ENCODE measurements at places on chromosomes 12 and 14.

DNA sequence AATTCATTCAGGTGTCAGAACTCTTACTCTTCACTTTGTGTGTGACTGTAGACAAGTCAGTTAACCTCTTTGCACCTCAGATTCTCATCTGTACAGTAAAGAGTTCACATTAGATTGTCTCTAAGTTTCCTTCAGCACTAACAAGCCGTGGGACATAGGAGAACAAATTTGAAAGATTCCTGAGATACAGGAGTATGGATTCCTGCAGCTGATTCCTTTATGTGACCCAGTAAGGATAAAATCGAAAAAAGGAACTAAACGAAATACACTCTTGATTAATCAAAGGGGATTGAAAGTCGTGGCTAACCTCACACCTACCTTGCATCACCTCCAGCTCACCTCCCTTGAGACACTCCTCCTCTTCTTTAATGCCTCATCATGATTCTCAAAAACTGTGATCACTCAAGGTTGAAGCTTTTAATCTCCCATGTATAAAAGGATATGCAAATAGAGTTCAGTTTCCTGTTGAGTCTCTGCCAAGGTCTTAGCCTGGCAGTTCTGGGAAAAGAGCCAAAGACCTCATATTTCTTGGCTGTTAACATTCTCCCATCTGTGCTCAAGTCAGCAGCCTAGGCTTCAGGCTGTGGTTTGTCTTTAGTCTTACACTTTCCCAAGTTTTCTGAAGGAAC, 156.6 kb downstream of the DAD1 start:
- peaks cover 19% of the 10 kb centered on the region for H3K4me1 ChIP-seq
- no peaks in the 10 kb centered on the region for H3K36me3 ChIP-seq
- no peak overlapping the region for H3K27ac ChIP-seq
- peak; percentile 90 for DNase-seq
- H3K27me3 ChIP-seq: no peaks in the 10 kb centered on the region
- no peak overlapping the region for H3K4me3 ChIP-seq

DNA sequence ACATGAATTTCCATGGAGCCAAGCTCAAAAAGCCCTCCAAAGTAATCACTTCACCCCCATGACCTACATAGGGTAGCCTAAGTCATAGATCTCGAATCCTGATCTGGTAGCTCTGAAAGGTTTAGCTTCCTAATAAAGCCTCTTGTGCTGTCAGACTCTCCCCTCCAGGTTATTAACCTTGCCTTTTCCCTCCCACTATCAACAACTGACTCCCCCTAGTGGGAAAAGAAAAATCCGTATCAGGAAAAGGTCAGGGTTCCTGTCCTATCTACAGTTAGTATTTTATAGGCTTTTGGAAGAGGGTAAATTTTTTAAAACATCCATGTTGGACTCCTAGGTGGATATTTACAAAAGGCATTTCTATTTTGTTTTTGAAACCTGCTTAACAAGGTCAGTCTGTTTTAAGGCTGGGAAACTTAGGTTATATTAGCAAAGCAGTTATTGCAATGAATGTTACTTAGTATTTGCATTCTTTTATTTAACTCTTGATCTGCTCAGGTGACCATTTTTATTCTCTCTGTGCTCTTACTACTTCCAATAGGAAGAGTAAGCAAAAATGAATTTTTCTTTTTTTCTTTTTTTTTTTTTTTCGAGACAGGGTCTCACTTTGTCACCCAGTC, 8.0 kb downstream of the YY1 start:
- peaks cover 3% of the 10 kb centered on the region for H3K36me3 ChIP-seq
- DNase-seq: no peak
- H3K27ac ChIP-seq: no peak overlapping the region
- H3K27me3 ChIP-seq: no peaks in the 10 kb centered on the region

GRCh38 chr12:11705010-11705409, 55.5 kb downstream of the ETV6 start:
- H3K36me3 ChIP-seq: no peaks in the 10 kb centered on the region
- peaks cover 39% of the 10 kb centered on the region for H3K4me1 ChIP-seq
- H3K27me3 ChIP-seq: no peaks in the 10 kb centered on the region
- DNase-seq: peak; percentile 44

DNA sequence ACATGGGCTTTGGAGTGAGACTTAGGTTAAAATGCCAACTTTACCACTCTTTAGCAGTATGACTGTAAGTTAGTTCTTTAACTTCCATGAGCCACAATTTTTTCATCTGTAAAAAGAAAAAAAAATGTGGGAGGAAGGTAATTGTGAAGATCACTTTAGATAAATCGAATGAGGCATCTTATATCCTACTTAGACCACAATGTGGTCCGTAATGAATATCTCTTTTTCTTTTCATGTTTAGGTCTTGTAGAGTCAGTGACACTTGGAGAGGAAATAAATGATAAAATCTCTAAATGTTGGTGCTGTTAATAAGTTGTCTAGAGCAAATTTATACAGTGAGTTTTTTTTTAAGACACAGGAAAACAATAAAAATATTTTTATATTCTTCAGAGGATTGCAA, 34.3 kb downstream of the RGS6 start:
- DNase-seq: no peak
- no peaks in the 10 kb centered on the region for H3K36me3 ChIP-seq
- H3K27me3 ChIP-seq: no peaks in the 10 kb centered on the region
- no peak overlapping the region for H3K27ac ChIP-seq
- no peak overlapping the region for H3K4me3 ChIP-seq

DNA sequence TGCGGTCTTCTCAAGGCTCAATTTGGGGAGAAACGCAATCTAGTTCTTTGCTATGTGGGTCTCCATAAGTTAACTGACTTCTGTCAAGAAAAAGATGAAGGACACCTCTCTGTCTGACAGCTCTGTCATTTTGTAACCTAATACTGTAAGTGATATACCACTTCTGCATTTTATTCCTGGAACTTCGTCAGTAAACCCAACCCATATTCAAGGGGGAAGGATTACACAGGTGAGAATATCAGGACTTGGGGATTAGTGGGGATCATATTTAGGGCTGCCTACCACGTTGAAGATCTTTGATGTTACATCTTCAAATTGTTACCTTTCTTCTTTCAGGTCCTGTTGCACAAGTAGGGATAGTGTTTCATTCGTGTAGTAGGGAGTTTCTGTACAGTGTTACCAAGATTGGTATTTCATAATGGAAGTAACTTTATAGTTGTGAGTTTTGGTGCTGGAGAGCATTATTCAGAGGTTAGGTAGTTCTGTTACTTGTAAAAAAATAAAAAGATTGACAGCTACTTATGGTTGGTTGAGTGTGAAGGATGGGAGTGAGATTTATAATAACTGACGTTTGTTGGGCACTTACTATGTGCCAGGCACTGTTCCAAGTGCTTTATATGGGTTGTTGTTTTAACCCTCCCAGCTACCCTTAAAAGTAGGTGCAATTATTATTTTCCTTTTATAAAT, 1.6 kb downstream of the TMEM260 start:
- no peaks in the 10 kb centered on the region for H3K4me1 ChIP-seq
- H3K27ac ChIP-seq: no peak overlapping the region
- no peak for DNase-seq
- no peaks in the 10 kb centered on the region for H3K27me3 ChIP-seq
- no peaks in the 10 kb centered on the region for H3K36me3 ChIP-seq

GRCh38 chr14:34833549-34834523, 41.3 kb downstream of the BAZ1A start:
- H3K27ac ChIP-seq: no peak overlapping the region
- H3K4me1 ChIP-seq: no peaks in the 10 kb centered on the region
- no peaks in the 10 kb centered on the region for H3K27me3 ChIP-seq
- H3K36me3 ChIP-seq: no peaks in the 10 kb centered on the region
- DNase-seq: no peak
- no peak overlapping the region for H3K4me3 ChIP-seq

- no peaks in the 10 kb centered on the region for H3K27me3 ChIP-seq
- no peak overlapping the region for H3K4me3 ChIP-seq
- H3K4me1 ChIP-seq: peaks cover 4% of the 10 kb centered on the region
- no peak for DNase-seq
- no peak overlapping the region for H3K27ac ChIP-seq
Measured at GRCh38 chr14:94394581-94395207, 6.3 kb upstream of the SERPINA1 start.

GRCh38 chr12:57099047-57099714, 10.3 kb downstream of the NAB2 start:
- no peak overlapping the region for H3K27ac ChIP-seq
- DNase-seq: no peak

DNA sequence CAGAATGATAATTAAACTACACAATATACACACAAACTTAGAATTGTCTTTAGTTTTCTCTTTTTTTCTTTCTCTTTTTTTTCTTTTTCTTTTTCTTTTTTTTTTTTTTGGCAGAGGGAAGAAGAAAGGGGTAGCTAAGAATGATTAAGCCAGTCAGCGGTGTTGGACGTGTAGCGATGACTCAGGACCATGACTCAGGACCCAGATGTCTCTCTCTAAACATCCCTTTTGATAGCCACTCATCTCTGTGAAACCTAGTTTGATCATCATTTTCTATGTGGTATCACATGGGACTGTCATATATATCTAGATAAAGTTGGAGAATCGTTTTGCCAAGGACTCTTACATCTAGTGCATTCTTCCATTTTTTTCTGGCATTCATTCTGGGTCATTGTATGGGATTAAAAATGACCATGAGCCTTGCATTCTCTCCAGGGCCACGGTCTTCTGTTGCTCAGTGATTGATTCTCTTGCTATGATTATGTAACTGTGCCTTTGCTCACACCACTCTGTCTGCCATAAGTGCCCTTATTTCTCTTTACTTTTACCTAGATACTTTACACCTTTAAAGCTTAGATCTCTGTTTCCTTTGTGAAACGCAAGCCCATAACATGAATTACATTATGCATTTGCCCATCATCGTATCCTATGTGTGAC, 26.6 kb upstream of the NRXN3 start:
- H3K4me3 ChIP-seq: no peak overlapping the region
- H3K4me1 ChIP-seq: no peaks in the 10 kb centered on the region
- no peak overlapping the region for H3K27ac ChIP-seq

DNA sequence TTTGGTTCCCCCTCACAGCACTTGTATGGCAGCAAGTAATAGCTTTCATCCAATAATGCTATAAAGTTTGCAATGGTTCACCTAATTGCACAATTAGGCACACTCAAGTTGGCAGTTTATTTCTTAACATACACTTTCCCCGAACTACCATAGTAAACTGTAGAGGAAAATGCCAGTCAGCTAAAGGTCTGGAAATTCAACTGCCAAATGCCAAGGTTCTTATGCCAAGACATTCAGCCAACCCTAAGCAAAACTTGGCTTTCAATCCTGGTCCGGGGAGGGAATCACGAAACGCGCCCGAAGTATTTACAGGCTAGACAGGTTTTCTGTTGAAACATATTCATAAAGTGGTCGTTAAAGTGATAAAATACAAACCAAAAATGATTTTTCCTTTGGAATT, 1512.4 kb upstream of the FLRT2 start:
- H3K36me3 ChIP-seq: no peaks in the 10 kb centered on the region
- no peak overlapping the region for H3K4me3 ChIP-seq
- no peak overlapping the region for H3K27ac ChIP-seq
- H3K4me1 ChIP-seq: no peaks in the 10 kb centered on the region
- DNase-seq: no peak

GRCh38 chr14:101133068-101133467, 229.5 kb upstream of the RTL1 start:
- H3K27ac ChIP-seq: no peak overlapping the region
- no peak for DNase-seq
- no peaks in the 10 kb centered on the region for H3K36me3 ChIP-seq
- no peak overlapping the region for H3K4me3 ChIP-seq
- no peaks in the 10 kb centered on the region for H3K27me3 ChIP-seq
- no peaks in the 10 kb centered on the region for H3K4me1 ChIP-seq

DNA sequence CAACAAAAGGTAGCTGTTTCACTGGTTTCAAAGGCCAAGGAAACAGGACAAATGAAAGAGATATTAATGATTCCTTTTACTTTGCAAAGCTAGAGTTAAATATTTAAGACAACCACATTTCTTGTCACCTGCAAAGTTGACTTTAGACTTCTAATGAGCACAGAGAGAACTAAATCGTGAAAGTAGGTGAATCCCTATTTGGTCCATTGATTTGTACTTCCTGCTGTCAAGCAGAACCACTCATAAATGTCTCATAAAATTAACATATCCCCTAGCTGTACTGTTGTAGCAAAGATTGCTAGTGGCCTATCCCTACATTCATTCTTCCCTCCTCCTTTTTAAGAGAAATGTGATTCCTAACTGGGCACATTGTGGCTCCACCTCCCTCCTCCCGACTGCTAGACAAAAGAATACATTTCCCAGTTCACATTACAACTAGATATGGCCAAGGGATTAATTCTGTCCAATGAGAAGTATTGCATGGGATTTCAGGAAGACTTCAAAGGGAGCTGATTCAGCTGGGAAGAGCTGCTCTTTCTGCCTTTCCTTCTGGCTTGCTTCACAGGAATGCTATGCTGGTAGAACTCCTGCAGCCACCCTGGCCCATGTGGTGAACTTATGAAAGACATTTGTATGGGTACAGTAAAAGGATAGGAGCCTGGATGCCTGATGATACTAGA, 227.5 kb upstream of the ABCD2 start:
- no peaks in the 10 kb centered on the region for H3K27me3 ChIP-seq
- H3K4me1 ChIP-seq: no peaks in the 10 kb centered on the region
- no peaks in the 10 kb centered on the region for H3K36me3 ChIP-seq

- no peak overlapping the region for H3K27ac ChIP-seq
- H3K27me3 ChIP-seq: no peaks in the 10 kb centered on the region
- peaks cover 21% of the 10 kb centered on the region for H3K36me3 ChIP-seq
- no peaks in the 10 kb centered on the region for H3K4me1 ChIP-seq
- H3K4me3 ChIP-seq: no peak overlapping the region
- no peak for DNase-seq
Measured at GRCh38 chr12:6955108-6956020, 4.2 kb downstream of the PTPN6 start.

DNA sequence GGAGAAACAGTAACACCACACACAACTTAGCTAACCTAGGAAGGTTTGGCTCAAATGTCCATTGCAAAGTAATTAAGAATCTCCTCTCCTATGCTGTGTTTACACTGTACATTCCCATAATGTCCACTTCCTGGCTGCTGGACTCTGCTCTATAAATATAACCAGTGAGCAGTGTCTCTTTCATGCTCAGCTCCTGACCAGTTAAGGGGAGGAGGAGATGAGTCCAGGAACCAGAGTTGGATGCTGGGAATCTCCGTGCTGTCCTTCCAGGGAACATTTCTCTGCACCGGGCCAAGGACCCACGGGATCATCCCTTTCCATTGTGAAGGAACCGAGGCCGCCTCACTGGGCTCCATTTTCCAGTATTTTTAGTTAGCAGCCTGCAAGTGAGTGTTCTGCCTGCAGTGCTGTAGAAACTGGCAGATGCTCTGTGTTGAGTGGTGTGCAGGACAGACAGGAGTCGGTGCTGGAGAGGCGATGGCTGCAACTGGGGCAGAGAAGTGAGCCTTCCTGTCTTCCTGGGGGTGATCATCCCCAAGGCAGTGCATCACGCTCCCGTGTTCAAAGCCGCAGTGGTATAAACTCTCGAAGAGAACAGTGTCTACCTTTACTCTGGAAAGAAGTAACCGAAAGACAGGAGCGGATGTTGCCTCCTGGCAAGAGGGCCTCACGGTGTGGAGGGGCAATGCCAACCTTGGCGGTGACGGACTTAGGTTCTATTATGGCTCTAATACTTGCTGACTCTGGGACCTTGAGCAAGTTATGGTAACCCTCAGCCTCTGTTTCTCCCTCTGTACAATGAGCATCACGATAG, 195.5 kb downstream of the CACNA1C start:
- no peak overlapping the region for H3K27ac ChIP-seq
- H3K27me3 ChIP-seq: no peaks in the 10 kb centered on the region
- no peak overlapping the region for H3K4me3 ChIP-seq
- H3K36me3 ChIP-seq: no peaks in the 10 kb centered on the region
- H3K4me1 ChIP-seq: peaks cover 26% of the 10 kb centered on the region
- peak; percentile 69 for DNase-seq

- no peak overlapping the region for H3K4me3 ChIP-seq
- no peak overlapping the region for H3K27ac ChIP-seq
- H3K27me3 ChIP-seq: no peaks in the 10 kb centered on the region
- peaks cover 6% of the 10 kb centered on the region for H3K4me1 ChIP-seq
- H3K36me3 ChIP-seq: no peaks in the 10 kb centered on the region
- no peak for DNase-seq
Measured at GRCh38 chr14:56206596-56206995, 88.4 kb downstream of the PELI2 start.
